T-helper 1 cell (primary cell): ENCODE measurements at places on chromosomes 12 and 14.

GRCh38 chr12:95554532-95555071 lies 3.3 kb upstream of the USP44 start:
- DNase-seq = no peak

DNA sequence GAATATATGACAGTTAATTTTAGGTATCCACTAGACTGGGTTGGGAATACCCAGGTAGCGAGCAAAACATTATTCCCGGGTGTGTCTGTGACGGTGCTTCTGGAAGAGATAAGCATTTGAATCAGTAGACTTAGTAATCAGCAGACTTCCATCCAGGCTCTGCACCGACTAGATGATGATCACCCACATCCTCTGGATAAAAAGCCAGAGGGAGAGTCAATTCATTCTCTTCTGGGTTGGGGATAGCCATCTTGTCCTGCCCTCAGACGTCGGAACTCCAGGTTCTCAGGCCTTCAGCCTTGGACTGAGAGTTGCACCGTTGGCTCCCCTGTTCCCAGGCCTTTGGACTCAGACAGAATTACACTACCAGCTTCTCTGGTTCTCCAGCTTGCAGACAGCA lies 168.0 kb downstream of the PHLDA1 start:
- no peak for DNase-seq

GRCh38 chr14:32453857-32454810 lies 125.0 kb downstream of the AKAP6 start:
- no peak for DNase-seq

GRCh38 chr12:67280572-67280971 lies 11.4 kb downstream of the CAND1 start:
- no peak for DNase-seq

DNA sequence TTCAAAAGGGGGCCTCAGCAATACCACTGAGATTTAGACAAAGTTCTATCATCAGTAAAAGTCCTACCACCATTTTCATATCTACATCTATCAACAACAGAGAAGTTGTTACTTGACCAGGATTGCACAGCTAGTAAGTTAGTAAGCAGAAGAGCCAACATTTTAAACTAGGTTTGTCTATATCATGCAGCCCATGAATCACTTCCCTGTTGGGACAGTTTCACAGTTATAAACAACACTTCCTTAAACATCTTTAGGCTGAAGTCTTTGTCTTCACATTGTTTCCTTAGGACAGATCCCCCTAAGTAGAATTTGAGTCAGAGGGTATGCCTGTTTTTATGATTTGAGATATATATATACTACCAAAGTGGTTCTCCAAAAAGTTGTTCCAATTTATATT lies 68.5 kb downstream of the DAO start:
- DNase-seq = no peak

DNA sequence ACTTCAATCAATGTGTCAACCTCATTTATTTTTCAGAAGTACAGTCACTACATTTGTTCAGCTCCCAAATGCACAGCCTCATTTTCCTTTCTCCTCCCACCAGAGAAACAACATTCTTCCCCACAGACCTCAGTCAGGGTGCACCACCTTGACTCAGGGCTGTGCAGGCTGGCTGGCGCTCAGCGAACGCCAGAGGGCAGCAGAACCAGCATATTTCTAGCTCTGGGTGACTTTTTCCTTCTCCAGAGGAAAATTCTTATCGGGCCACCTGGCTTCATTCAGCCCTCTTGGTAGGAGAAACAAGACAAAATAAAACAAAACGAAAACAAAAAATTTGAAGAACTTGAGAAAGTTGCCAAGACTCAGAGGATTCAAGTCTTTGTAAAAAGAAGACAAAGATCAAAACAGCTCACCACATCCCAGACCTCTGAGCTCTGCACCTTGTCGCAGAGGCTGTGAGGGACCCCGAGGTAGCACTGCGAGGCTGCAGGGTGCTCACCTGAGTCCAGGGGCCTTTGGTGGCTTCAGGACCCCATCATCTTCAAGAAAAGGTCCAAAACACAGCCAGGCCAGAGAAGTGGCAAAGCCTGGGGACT lies 33.7 kb downstream of the PAH start:
- DNase-seq = peak; percentile 24
